ENCODE measurements at places on chromosomes 3 and 15. TPM values are rescaled to one million over a fixed set of nuclear protein-coding genes. Genes with fewer than 3 reads are reported as not detected.

DNA sequence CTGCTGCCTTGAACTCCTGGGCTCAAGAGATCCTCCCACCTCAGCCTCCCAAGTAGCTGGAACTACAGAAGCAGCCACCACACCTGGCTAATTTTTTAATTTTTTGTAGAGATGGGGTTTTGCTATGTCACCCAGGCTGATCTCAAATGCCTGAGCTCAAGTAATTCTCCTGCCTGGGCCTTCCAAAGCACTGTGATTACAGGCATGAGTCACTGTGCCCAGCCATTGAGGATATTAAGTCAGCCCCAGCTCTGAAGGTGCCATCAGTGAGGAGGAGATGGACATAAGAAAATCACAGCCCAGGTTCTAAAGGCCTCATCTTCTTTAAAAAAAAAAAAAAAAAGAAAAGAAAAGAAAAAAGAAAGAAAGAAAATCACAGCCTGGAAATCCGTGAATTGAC, 26.6 kb upstream of the PSTPIP1 start:
- no peak for DNase-seq

GRCh38 chr15:59282515-59283337, 76.1 kb downstream of the LDHAL6B start:
- DNase-seq: no peak

The IL16 gene
- total RNA-seq: 200 TPM

DNA sequence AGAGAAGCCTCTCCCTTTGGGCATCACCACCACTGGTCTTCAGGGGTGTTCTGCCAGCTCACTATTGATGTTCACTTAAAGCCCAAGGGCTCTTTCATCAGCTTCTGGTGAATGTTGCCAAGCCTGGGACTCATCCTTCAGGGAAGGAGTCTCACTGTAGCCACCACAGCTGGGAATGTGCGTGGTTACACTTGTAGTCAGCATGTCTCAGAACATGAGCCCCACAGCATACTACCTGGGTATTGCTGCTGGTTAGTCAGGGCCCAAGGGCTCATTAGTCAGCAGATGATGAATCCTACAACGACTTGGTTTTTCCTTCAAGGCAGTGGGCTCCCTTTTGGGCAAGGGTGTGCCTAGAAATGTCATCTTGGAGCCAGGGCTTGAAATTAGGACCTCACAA, 412.9 kb downstream of the VGLL3 start:
- DNase-seq: no peak

DNA sequence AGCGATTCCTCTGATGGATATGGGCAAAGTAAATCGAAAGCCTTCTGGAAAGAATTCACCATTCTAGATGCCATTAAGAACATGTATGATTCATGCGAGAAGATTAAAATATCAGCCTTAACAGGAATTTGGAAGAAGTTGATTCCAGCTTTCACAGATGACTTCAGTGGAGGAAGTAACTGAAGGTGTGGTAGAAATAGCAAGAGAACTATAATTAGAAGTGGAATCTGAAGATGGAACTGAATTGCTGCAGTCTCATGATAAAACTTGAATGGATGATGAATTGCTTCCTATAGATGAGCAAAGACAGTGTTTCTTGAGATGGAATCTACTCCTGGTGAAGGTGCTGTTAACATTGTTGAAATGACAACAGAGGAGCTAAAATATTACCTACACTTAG, 30.1 kb upstream of the TBC1D23 start:
- no peak for DNase-seq

GRCh38 chr3:45546716-45547701, 47.5 kb upstream of the LIMD1 start:
- DNase-seq: peak; percentile 32

GRCh38 chr3:157045238-157045850, 114.6 kb downstream of the CCNL1 start:
- no peak for DNase-seq

- DNase-seq: no peak
Measured at GRCh38 chr15:27219636-27220035, 248.7 kb downstream of the GABRG3 start.

The ACOX2 gene
- total RNA-seq: not detected

DNA sequence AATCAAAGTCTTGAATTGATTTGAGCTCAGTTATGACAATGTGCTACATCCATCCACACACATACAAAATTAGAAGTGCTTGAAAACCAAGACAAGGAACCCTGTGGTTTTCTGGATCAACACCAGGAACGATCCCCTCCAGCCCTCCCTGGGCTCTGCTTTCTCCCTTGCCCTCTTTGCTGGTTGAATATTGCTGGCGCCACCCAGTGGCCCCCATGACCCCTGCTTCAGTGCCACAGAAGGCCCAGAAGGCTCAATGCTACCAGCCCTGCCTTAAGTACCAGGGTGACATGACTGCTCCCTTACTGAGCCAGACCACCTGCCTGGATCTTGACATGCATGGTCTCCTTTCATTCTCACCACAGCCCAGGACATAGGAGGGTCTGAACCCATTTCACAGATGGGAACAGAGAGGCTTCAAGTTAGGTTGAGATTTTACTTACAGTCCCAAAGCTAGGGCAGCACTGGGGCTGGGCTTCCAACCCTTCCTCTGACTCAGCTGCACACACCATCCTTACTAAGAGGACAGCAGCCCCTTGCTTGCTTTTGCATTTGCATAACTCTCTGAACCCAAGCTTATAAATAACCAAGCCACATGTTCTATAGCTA, 15.0 kb downstream of the IL12A start:
- peak; percentile 53 for DNase-seq

DNA sequence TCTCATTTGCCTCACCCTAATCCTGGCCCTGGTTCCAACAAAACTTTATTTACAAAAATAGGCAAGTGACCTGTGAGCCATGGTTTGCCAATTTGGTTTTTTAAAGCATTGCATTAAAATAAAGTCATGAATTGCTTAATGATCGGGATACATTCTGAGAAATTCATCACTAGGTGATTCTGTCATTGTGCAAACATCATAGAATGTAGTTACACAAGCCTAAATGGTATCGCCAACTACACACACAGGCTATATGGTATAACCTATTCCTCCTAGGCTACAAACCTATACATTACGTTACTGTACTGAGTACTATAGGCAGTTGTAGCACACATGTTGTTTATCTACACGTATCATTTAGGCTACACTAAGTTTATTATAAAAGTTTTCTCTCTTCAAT, 45.9 kb upstream of the SSR3 start:
- DNase-seq: no peak
